Stromal cell of bone marrow (primary cell): ENCODE measurements at places on chromosomes 4 and X.

GRCh38 chrX:113947548-113947947, 636.3 kb upstream of the HTR2C start:
- no peak for DNase-seq

DNA sequence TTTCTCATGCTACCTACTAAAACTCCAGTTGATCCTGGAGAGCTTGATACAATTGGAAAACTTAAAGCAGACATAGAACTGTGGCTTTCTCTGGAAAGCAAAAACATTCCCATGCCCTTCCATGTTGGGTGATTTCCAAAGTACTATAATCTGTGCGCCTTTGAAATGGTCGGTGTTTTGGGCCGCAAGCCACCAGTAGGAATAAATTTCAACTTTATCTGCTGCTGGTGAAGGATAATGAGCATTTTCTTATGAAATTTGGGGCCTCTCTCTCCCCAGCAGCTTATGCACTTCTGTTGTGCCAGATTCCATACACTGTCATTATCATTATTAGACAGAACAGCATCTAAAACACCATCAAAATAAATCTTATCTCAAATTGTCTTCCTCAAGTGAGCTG, 366.7 kb upstream of the RPS6KA3 start:
- no peak for DNase-seq

DNA sequence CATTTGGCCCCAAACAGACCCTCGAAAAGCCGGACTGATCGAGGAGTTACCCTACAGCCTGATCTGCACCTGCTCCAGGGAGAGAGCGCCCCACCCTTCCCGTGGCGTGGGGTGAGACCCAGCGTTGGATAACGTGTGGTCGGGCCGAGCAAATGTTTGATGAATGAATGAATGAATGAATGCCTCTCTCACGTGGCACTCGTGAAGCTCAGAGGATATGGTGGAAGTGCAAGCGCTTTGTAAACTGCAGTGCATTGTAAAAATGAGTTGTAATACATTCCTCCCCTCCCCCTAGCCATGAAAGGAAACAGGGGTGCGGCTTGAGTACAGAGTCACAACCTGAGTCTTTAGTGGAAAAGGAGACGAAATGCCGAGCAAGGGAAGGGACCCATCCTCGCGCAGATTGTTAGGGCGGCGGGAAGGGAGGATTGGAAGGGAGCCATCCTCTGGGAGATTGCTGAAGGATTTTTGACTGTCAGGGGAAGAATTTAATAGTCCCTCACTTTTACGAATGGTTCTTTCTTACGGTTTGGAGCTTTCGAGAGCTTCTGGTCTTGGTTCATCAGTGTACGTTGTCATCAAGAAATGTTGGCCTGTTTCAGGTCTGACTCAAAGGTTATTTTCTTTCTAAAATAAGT, 772 bp upstream of the FBXW7 start:
- no peak for DNase-seq

DNA sequence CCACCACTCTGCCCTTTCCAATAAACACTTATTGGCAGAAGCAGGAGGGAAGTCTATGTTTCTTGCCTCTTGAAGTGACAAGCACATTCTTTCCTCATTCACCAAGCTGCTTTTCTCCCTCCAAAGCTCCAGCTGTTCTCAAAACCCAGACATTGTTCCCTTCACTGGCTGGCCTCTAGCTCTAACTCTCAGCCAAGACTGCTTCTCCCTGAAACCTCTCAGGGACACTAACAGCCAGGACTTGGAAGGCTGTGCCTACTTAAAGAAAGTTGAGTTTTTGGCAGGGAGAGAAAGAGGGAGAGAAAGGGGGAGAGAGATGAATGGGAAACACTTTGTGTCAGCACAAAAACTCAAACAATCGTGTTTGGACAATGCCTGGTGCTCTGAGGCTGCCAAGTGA, 99.5 kb downstream of the COX18 start:
- no peak for DNase-seq

GRCh38 chr4:142817442-142817841, 28.7 kb downstream of the INPP4B start:
- peak; percentile 89 for DNase-seq

DNA sequence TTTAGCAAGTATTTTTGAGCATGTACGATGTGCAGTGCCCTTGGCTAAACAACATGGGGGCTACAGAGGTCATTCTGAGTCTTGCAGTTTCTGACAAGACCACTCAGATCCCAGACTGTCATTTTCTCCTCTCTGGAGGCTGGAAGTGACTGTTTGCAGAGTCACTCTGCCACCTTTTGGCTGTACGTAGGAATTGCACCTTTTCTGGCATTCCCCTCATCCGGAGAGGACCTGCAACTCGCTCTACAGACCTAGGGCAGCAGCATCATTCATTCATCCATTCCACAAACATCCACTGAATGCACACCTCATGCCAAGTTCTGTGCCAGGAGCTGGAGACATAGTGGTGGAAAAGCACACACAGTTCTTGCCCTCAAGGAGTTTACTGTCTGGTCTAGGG, 160.4 kb upstream of the GPR101 start:
- DNase-seq: peak; percentile 3

DNA sequence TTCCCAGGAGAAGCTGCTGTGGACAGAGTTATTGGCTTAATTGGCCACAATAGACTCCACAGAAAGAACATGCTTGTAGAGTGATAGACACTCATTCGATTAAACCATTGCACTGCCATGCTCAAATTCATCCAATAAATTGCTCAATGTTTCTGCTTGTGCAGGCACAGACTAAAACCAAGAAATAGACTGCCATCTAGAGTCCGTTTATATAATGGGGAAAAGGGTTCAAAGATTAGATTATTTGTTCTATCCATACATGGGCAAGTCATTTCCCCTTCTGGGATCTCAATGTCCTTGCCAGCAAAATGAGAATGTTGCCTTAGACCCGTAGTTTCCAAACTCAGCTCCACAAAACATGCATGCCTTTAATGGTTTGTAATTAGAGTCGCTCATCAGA, 8.7 kb downstream of the SMIM10 start:
- peak; percentile 40 for DNase-seq

DNA sequence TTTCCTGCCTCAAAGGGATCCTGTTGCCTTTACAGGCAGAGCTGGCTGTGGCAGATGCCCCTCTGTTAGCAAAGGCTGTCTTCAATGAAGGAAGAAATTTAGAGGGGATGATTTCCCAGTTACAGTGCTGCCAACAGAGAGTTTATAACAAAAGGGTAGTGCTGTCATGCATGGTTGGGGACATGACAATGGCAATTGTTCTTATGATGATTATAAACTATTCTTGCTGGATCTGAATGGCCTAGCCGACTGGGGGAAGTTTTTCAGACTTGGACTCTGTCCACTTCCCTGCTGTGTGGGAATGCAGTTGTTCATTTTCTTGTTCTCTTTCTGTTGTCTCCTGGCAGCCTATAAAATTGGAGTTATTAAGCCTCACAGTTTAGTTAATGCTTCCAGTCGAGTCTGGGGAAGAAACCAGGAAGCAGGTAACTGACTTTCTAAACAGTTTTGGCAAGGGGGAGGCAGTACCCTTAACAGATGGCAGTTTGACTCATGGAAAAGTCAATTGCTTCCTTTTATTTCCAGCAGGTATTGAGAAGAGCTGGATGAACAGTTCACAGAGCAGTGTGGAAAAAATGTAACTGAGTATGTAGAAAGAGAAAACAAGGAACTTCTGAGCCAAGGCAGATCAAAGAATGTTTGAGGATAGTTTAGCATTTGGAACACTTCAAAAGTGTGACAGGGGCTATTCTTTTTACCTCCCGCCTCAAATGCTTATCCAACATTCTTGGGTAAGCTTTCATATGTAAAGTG, 582.6 kb downstream of the RAPGEF2 start:
- DNase-seq: no peak

- no peak for DNase-seq
Observed at GRCh38 chr4:33062155-33062806, 2342.1 kb downstream of the PCDH7 start.

DNA sequence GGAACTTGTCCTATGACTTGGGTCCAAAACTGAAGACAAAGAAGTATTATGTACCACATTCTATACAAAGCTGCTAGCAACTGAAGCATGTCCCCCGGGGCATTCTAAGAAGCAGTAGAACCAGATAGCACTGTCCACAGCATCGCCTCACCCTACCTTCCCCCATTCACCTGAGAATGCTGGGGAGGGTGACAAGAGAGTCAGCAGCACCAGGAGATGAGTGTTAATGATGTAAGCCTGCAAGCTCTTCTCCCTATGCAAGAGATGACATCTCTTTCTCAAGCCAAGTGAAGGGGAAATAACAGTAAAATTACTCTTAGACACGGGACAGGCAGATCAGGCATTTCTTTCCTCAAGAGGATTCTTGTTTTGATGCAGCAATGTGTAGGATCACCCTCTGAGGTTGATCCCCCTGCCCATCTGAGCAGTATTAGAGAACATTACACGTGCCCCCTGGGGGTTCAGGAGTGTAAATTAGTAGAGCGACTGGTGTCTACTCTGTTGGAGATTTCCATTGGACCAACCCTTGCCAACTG, 13.9 kb upstream of the TLR1 start:
- DNase-seq: no peak

DNA sequence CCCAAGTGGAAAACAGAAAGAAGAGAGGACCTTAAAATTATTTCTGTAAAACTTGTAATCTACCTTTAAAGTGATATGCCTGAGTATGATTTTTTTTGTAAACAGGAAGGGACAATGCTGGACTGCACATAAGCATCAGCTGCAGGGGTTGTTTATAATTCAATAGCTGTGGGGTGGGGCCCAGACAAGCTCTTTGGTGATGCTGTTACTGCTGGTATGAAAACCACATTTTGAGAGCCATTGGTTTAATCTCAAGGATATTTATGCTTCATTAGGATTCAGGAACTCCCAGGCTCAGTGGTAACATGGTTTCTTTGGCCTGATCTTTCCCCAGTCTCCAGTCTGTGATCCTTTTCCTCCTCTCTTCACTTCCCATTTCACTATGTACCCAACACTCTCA, 34.3 kb upstream of the GRPR start:
- no peak for DNase-seq

DNA sequence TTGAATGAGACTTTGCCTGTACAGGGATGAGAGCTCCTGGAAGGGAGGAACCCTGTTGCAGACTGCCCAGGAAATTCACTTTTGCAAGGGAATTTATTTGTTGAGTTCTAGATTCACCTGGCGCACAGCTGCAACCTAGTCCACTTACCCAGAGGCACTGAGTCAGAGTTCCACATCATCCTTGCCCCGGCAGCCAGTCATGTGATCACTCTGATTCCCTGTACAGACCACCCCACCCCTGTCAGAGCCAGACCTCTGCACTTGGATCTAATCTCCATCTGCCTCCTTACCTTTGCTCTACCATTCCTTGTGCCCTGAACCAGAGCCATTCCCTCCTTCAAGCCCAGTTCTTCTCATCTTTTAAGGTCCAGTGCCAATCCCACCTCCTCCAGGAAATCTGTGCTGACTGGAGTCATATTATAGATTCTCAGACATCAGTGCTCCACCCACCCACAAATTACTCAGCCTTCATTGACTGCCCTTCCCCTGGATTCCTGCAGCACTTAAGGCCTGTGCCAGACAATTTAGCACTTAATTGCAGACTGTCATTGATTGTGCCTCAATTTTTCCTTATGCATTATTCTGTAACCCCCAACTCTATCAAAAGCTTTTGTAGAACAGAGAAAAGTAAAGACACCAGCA, 84.1 kb upstream of the MAGEA4 start:
- DNase-seq: no peak

DNA sequence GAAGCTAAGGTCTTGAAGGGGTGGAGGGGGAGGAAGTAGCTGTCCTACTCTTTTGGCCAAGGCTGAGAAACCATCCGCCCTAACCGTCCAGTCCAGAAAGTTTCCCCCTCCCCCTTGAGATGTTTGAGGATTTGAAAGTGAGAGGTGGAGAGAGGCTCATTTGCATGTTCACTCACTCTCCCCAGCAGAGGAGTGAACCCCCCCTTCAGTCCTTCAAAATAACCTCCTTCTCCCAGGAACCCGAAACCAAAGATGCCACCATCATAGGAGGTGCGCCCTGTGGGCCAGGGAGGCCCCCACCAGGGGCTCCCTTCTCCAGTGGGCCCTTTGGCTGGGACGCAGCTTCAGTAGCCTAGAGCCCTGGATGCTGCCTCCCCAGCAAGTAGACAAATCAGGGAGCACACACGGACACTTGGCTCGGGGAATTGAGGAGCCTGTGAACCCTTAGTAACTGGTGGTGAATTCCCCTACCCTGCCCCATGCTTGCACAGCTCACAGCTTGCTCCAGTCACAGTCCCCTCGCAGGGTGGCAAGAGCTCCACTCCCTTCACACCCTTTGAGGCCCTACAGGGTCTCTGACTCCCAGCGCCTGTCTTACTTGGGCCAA, 25.6 kb downstream of the ELF4 start:
- no peak for DNase-seq
